ENCODE measurements at places on chromosomes 12 and 14.
A peak's percentile ranks its signal among the peaks of the same experiment; 100 is the strongest.

GRCh38 chr14:48914921-48915320 lies 671.3 kb downstream of the RPS29 start:
- no peak overlapping the region for H3K4me3 ChIP-seq
- no peak for DNase-seq
- no peaks in the 10 kb centered on the region for H3K4me1 ChIP-seq
- no peaks in the 10 kb centered on the region for H3K27me3 ChIP-seq
- H3K36me3 ChIP-seq = no peaks in the 10 kb centered on the region
- H3K27ac ChIP-seq = no peak overlapping the region

DNA sequence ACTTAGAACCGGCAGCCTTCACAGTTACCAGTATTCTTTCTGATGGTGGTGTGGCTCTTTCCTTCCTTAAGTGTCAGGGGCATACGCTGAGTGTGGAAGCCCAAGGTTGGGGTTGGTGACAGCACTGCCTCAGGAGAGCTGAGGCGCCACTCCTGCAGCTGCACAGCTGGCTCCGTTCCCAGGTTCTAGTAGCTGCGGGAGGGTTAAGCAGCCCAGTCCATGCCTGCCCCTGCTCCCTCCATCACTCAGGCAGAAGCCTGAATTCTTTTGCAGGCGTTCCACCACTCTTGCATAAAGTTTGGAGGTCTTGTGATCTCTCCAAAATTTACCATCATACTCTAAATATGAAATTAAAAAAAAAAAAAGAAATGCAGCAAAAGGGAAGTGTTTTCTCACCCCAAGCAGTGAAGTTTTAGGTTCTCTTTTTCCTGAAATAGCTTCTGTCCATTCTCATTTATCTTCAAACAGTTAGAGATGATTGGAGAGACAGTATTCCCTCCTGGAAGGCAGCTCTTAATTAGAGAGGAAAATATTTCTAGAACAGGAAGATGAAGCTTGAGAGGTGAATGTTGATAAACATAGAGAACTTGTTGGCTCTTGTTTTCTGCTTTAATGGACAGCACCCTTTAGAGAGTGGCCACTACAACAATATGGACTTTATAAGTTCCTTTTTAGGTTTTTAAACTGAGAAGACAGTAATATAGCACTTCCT lies 136.1 kb downstream of the FGD4 start:
- no peaks in the 10 kb centered on the region for H3K27me3 ChIP-seq
- peaks cover 39% of the 10 kb centered on the region for H3K4me1 ChIP-seq
- peak; percentile 86 for DNase-seq

- DNase-seq = no peak
- no peaks in the 10 kb centered on the region for H3K36me3 ChIP-seq
- no peaks in the 10 kb centered on the region for H3K4me1 ChIP-seq
- H3K27ac ChIP-seq = no peak overlapping the region
- no peaks in the 10 kb centered on the region for H3K27me3 ChIP-seq
These were observed 166.9 kb upstream of the LRIG3 start for GRCh38 chr12:59087077-59087673.

- H3K27ac ChIP-seq = no peak overlapping the region
- H3K36me3 ChIP-seq = no peaks in the 10 kb centered on the region
- H3K27me3 ChIP-seq = no peaks in the 10 kb centered on the region
- H3K4me1 ChIP-seq = no peaks in the 10 kb centered on the region
- no peak overlapping the region for H3K4me3 ChIP-seq
- no peak for DNase-seq
These were observed 336.7 kb upstream of the PRICKLE1 start for GRCh38 chr12:42926232-42926631.

GRCh38 chr14:74882103-74882920 lies 596 bp downstream of the DLST start:
- H3K27me3 ChIP-seq = no peaks in the 10 kb centered on the region
- peaks cover 18% of the 10 kb centered on the region for H3K4me1 ChIP-seq
- DNase-seq = peak; percentile 49
- H3K36me3 ChIP-seq = no peaks in the 10 kb centered on the region

GRCh38 chr12:64009321-64010068 lies 165.0 kb downstream of the SRGAP1 start:
- peaks cover 4% of the 10 kb centered on the region for H3K4me1 ChIP-seq
- H3K36me3 ChIP-seq = no peaks in the 10 kb centered on the region
- no peak overlapping the region for H3K4me3 ChIP-seq
- no peaks in the 10 kb centered on the region for H3K27me3 ChIP-seq
- DNase-seq = no peak

- peak within 1 kb of the TSS; percentile 98 for H3K4me3 ChIP-seq
- peak within 1 kb of the TSS; percentile 94 for H3K27ac ChIP-seq
- H3K4me1 ChIP-seq = peaks cover 4% of the 10 kb centered on the region
- peaks cover 7% of the 10 kb centered on the region for H3K36me3 ChIP-seq
- no peaks in the 10 kb centered on the region for H3K27me3 ChIP-seq
These were observed at the start of gene LTBR for GRCh38 chr12:6383572-6384498. Gene LTBR, plus strand, starts transcription at chr12:6384162. Its CDS starts 197 bp downstream, at chr12:6384359.
